Smooth muscle cell of bladder (primary cell): ENCODE measurements at places on chromosomes 4 and X. TPM values are rescaled to one million over a fixed set of nuclear protein-coding genes. Genes with fewer than 3 reads are reported as not detected.

ITGB1BP2 gene
- total RNA-seq: 0.85 and 3.6 TPM in 2 replicates

TEX13C gene
- total RNA-seq: not detected in 2 replicates

ZNF630 gene
- 1.7 and 2.1 TPM in 2 replicates for total RNA-seq

LDB2 gene
- 36.5 and 44.7 TPM in 2 replicates for total RNA-seq

TMSB15C gene
- total RNA-seq: 3.3 and 3.4 TPM in 2 replicates

TMEM47 gene
- 63.4 and 105 TPM in 2 replicates for total RNA-seq

CXCL8 gene
- 29.5 and 107 TPM in 2 replicates for total RNA-seq

ARMCX6 gene
- total RNA-seq: 25.2 and 29.9 TPM in 2 replicates

DMRTC1 gene
- total RNA-seq: not detected in 2 replicates

CCDC160 gene
- total RNA-seq: under 0.01 TPM in 1 of 2 replicates, not detected in the other

PPP4R3C gene
- total RNA-seq: not detected in 2 replicates

WNK3 gene
- 0.14 and 0.28 TPM in 2 replicates for total RNA-seq
